ENCODE measurements at places on chromosomes 2 and 18.

- peak; percentile 15 for DNase-seq
These were observed 8.0 kb downstream of the PCARE start for GRCh38 chr2:29066271-29066860.

DNA sequence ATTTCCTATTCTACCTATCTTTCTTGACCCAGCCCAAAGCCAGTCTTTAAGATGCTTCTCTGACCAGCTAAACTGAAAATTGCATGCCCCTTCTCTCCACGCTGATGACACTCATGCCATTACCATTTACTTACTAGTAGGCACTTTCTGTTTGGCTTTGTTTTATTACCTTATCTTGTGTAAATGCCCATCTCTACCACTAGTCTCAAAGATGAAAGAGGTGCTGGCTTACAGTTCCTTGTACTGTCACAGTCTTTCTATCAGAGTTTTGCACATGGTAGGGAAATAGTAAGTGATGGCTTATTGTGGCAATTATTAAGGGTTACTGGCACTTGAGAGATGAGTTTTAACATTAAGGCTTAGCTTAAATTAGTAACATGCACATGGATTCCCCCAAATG lies 352.1 kb downstream of the RBM43 start:
- no peak for DNase-seq

- DNase-seq = peak; percentile 53
These were observed 127.6 kb upstream of the TWIST2 start for GRCh38 chr2:238720232-238720672.

DNA sequence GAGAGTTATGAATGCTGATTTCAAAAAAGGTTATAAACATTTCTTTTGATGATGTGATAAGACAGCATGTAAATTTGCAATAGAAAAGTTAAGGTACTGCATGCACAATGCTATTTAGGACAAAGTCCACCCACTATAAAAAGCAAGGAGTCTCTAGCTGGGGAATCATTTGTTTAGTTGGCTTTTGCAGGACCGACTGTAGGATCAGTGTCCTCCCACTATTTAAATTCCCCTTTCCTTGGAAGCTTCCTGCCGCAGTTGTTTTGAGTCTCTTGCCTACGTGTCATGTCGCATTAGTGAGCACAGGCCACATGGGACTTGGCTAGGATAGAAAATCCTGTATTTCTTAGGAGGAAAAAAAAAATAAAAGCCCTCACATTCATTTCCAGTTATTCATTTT lies 13.1 kb downstream of the QPCT start:
- DNase-seq = no peak

- no peak for DNase-seq
These were observed 21.6 kb downstream of the PXDN start for GRCh38 chr2:1722692-1723091.

Measured in EL (cell line).